ENCODE measurements at places on chromosomes 3 and 15.

- no peak for DNase-seq
Observed at GRCh38 chr3:88480822-88481221, 331.1 kb downstream of the C3orf38 start.

DNA sequence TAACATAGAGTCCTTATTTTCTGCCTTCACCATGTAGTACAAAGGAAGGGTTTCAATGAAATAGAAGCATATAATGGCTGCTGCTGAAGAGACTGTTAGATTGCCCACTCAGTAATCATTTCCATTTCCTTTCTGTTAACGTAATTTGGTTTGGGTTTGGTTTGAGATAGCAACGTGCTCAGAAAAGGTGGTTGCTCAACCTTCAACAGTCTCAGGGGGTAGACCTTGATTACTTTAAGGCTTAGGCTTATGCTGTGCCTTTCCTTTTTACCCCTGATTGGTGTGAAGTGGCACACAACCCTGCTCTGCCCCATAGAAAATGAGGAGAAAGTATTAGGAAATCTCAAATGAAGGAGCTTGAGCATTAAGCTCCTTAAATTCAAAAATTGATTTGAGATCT lies 163.7 kb upstream of the TP63 start:
- no peak for DNase-seq

DNA sequence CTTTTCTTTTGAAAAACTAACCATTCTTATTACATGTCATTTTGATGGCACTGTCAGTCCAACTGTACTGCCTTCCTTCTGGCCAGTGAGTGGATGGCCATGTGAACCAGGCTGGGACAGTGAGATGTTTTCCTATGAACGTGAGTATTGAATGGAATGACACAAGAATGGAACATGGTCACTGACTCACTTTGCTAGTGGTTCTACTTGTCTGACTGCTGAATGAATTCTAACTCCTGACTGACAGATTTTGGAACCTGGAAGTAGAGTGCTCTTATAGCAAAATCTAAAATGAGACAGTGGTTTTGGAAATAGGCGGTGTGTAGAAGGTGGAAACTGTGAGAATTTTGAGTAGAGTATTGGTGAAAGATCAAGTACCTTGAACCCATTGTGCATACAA lies 606.9 kb upstream of the KCNMB2 start:
- no peak for DNase-seq

DNA sequence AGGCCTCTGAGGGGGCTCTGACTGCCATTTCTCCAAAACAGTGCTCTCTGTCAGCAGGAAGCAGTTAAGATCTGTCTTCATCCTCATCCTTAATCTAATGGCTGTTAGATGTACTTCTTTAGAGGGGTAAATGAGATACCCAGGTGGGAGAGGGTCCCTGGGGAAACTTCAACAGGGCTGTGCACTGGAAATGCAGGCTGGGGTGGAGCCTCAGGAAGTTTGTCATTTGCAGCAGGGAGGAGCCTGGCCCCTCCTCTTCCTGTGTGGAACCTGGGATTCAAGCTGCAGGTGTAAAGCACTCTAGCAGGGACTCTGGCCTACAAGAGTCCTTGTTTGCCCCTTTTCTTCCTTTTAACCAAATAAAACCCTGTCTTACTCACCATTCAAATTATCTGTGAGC lies 1173.6 kb downstream of the OTOL1 start:
- DNase-seq = no peak

DNA sequence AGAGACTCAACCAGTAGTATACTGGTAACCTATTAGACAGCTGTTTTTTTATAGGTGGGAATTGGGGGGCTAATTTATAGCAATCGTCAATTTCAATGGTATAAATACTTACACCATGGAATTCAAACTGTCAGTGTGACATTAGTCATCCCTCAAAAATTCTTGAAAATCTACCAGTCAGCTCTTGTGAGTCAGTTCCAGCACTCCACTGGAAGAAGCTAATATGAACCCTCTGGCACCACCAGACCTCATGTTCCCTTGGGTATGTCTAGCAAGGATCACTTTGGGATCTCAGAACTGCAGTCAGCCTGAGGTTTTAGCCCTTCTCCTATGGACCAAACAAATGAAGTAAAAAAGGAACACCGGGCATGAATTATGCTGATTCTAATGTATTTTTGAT lies 11.8 kb upstream of the UACA start:
- DNase-seq = no peak
